Ovary (tissue), 10 donors: ENCODE measurements at places on chromosomes 1 and 21. TPM values are rescaled to one million over a fixed set of nuclear protein-coding genes. Genes with fewer than 3 reads are reported as not detected.

- no peaks in the 10 kb centered on the region for H3K27me3 ChIP-seq
- no peaks in the 10 kb centered on the region for H3K36me3 ChIP-seq
- DNase-seq: no peak
- no peaks in the 10 kb centered on the region for H3K4me1 ChIP-seq
These were observed at the start of gene RGS1 for GRCh38 chr1:192575499-192576189. RGS1 (plus strand) TSS chr1:192575773; CDS start chr1:192575793, 20 bp downstream.

DNA sequence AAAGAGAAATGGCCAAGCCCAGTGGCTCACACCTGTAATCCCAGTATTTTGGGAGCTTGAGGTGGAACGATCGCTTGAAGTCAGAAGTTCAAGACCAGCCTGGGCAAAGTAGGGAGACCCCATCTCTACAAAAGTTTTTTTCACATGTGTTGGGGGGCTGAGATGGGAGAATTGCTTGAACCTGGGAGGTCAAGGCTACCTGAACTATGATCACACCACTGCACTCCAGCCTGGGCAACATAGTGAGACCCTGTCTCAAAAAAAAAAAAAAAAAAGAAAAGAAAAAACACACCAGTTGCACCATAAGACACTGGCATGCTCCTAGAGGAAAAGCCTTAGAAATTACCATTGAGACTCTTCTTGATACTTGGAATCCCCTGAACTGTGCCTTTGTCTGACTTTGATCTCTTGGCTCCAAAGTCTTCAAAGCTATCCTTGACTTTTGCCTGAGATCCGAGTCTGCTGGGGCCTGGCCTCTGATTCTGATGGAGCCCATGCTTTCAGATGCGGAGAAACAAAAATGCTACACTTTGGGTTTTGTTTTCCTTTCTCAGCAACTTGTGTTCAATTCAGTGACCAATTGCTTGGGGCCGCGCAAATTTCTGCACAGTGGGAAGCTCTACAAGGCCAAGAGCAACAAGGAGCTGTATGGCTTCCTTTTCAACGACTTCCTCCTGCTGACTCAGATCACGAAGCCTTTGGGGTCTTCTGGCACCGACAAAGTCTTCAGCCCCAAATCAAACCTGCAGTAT lies 33.7 kb downstream of the ATP5PO start:
- DNase-seq: no peak
- no peak overlapping the region for H3K27ac ChIP-seq
- H3K27me3 ChIP-seq: no peaks in the 10 kb centered on the region
- H3K4me3 ChIP-seq: no peak overlapping the region
- H3K36me3 ChIP-seq: no peaks in the 10 kb centered on the region

GRCh38 chr1:201264554-201264953 lies 18.8 kb upstream of the PKP1 start:
- H3K27me3 ChIP-seq: no peaks in the 10 kb centered on the region
- H3K27ac ChIP-seq: no peak overlapping the region
- no peaks in the 10 kb centered on the region for H3K4me1 ChIP-seq
- no peaks in the 10 kb centered on the region for H3K36me3 ChIP-seq

OR2L3 gene
- not detected for total RNA-seq

GRCh38 chr1:55378582-55378981 lies 163.4 kb upstream of the USP24 start:
- H3K4me3 ChIP-seq: no peak overlapping the region
- no peaks in the 10 kb centered on the region for H3K36me3 ChIP-seq
- no peak for DNase-seq
- no peaks in the 10 kb centered on the region for H3K27me3 ChIP-seq
- no peak overlapping the region for H3K27ac ChIP-seq

DNA sequence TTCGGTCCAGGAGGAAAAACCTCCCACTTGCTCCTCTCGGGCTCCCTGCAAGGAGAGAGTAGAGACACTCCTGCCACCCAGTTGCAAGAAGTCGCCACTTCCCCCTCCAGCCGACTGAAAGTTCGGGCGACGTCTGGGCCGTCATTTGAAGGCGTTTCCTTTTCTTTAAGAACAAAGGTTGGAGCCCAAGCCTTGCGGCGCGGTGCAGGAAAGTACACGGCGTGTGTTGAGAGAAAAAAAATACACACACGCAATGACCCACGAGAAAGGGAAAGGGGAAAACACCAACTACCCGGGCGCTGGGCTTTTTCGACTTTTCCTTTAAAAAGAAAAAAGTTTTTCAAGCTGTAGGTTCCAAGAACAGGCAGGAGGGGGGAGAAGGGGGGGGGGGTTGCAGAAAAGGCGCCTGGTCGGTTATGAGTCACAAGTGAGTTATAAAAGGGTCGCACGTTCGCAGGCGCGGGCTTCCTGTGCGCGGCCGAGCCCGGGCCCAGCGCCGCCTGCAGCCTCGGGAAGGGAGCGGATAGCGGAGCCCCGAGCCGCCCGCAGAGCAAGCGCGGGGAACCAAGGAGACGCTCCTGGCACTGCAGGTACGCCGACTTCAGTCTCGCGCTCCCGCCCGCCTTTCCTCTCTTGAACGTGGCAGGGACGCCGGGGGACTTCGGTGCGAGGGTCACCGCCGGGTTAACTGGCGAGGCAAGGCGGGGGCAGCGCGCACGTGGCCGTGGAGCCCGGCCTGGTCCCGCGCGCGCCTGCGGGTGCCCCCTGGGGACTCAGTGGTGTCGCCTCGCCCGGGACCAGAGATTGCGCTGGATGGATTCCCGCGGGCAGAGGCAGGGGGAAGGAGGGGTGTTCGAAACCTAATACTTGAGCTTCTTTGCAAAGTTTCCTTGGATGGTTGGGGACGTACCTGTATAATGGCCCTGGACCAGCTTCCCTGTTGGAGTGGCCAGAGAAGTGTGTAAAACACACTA lies 45.3 kb downstream of the MRPL39 start:
- H3K27me3 ChIP-seq: no peaks in the 10 kb centered on the region

DNA sequence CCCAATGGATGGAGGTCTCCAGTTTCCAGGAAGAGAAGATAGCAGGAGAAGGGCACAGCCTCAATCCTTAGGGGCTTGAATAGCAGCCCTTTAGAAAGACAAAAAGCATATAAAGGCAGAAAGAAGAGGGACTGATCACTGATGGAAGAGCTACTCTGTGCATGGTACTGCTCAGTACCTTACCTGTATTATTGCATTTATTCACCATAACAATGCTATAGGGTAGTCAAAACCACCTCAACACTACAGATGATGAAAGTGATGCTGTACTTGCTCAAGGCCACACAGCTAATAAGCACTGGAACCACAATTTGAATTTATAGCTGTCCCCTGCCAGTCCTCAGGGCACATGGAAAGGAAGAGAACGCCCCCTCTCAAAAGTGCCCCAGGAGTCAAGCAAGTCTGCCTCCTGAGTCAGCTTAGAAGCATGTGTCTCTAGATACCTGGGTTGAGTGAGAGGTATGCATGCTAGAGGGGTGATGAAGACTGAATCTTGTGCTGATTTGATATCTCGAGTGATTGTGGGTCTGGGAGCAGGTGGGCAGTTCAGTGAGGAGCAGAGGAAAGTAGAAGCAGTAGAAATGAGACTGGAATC lies 13.6 kb downstream of the DDAH1 start:
- no peak for DNase-seq
- no peaks in the 10 kb centered on the region for H3K27me3 ChIP-seq
- no peaks in the 10 kb centered on the region for H3K4me1 ChIP-seq

GRCh38 chr1:113205980-113206766 lies 133.2 kb downstream of the LRIG2 start:
- no peaks in the 10 kb centered on the region for H3K27me3 ChIP-seq
- H3K27ac ChIP-seq: no peak overlapping the region
- no peaks in the 10 kb centered on the region for H3K36me3 ChIP-seq
- no peaks in the 10 kb centered on the region for H3K4me1 ChIP-seq
- no peak for DNase-seq

DNA sequence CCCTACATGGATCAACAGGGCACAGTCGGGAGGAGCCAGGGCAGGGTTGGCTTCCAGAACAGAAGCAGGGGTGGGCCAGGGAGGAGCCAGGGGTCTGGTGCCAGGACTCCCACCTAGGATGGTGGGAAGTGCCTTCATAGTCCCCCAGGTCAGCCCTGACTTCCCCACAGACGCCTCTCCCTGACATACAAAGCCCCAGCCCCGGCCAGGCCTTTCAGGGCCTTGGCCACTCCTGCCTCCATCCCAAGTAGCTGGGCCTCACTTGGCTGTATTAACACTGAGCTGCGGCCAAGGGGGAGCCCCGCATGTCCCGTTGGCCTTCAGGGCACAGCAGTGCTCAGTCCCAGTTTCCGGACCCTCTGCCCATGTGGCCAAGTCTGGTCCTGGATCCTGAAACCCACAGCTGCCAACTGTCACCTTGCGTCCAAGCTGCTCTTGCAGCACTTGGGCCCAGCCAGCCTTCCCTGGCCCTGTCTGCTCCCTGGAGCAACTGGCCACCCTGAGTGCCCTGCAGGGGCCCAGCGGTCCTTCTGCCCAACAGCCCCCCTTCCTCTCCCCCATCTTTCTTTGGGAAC lies 627.8 kb downstream of the MATN1 start:
- no peaks in the 10 kb centered on the region for H3K4me1 ChIP-seq
- DNase-seq: no peak
- no peaks in the 10 kb centered on the region for H3K27me3 ChIP-seq
- no peaks in the 10 kb centered on the region for H3K36me3 ChIP-seq
- no peak overlapping the region for H3K27ac ChIP-seq

DNA sequence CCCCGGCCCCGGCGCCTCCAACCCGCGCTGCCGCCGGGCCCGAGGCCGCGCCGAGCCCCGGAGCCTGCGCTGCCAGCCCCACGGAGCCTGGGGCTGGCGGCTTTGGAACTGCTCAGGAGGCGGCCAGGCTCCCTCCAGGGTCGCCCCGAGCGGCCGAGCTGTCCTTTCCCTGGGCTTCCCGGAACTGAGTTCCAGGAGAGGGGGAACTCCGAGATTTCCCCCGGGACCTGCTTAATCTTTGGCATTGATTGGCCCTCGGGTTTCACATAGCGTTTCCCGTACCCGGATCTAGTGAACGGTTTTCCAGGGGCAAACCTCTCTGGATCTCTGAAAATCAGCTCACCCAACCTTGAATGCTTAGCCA lies 504 bp downstream of the H6PD start:
- no peaks in the 10 kb centered on the region for H3K27me3 ChIP-seq
- no peak for DNase-seq
- no peaks in the 10 kb centered on the region for H3K36me3 ChIP-seq
- peak overlapping the region; percentile 96 for H3K27ac ChIP-seq
- peak overlapping the region; percentile 73 for H3K4me3 ChIP-seq

- H3K27me3 ChIP-seq: no peaks in the 10 kb centered on the region
- peaks cover 3% of the 10 kb centered on the region for H3K4me1 ChIP-seq
- H3K27ac ChIP-seq: peak overlapping the region; percentile 55
- no peak for DNase-seq
- H3K4me3 ChIP-seq: peak overlapping the region; percentile 78
These were observed 10.5 kb downstream of the ATP5IF1 start for GRCh38 chr1:28246427-28246832.

- H3K27ac ChIP-seq: no peak overlapping the region
- no peak for DNase-seq
- H3K4me1 ChIP-seq: no peaks in the 10 kb centered on the region
- H3K4me3 ChIP-seq: no peak overlapping the region
These were observed 661.8 kb downstream of the MATN1 start for GRCh38 chr1:30061292-30062220.

MAP3K7CL gene
- total RNA-seq: 3.8 TPM

GRCh38 chr1:178945763-178946266 lies 74.9 kb upstream of the ANGPTL1 start:
- no peak overlapping the region for H3K27ac ChIP-seq
- H3K36me3 ChIP-seq: no peaks in the 10 kb centered on the region
- H3K4me1 ChIP-seq: peaks cover 3% of the 10 kb centered on the region
- DNase-seq: peak; percentile 48

DNA sequence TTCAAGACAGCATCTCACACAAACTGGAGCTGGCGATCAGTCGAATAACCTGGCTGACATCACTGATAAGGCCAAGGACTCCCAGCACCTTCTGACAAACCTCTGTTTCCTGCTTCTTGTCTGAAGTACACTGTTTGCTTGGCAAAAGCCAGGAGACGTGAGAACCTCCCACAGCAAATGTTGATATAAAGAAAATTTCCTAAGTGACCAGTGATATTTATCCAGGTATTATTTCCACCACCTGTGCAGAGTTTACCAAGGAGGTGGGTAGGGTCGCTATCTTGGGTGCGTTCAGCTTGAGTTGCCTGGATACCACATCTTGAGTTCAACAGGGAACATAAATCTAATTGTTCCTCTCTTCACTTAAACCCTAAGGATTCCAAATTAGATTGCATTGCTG lies 72.9 kb downstream of the SETD4 start:
- H3K4me1 ChIP-seq: no peaks in the 10 kb centered on the region
- H3K27me3 ChIP-seq: no peaks in the 10 kb centered on the region
- DNase-seq: no peak
- H3K36me3 ChIP-seq: no peaks in the 10 kb centered on the region

- no peaks in the 10 kb centered on the region for H3K4me1 ChIP-seq
- no peak overlapping the region for H3K4me3 ChIP-seq
- no peak for DNase-seq
- no peak overlapping the region for H3K27ac ChIP-seq
These were observed 1.9 kb downstream of the CTSE start for GRCh38 chr1:206021626-206022365.

DNA sequence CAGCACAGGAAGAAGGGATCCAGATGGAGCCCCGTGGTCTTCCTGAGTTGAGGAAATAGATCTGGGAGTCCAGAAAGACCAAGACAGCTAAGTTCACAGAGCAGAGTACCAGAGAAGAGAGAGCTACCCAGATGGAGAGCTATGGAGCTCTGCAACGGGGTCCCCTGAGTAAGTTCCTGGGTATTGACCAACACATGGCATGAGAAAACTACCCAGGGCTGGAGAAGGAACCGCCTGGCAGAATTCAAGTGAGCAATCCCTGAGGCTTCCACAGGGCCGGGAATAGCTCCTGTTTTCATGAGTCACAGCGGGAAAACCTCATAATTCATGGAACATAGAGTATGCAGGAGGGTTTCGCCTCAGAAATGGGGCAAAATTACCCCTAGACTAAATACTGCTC lies 19.7 kb downstream of the STPG1 start:
- no peak overlapping the region for H3K4me3 ChIP-seq
- H3K27ac ChIP-seq: no peak overlapping the region
- no peak for DNase-seq

MYOM3 gene
- 0.08 TPM for total RNA-seq

DNA sequence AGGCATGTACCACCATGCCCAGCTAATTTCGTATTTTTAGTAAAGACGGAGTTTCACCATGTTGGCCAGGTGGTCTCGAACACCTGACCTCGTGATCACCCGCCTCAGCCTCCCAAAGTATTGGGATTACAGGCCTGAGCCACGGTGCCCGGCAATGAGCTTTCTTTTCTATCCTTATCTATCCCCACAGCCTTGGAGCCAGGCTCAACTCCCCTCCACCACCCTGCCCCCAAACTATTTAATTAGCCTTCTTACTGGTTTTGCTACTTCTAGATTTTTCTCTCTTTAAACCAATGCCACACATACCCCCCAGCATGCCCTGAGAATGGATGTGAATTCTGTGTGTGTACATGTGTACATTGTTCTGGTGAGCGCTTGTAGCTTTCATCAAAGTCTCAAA lies 5.7 kb upstream of the VANGL2 start:
- no peaks in the 10 kb centered on the region for H3K4me1 ChIP-seq
- no peak overlapping the region for H3K4me3 ChIP-seq
- no peak for DNase-seq
- H3K36me3 ChIP-seq: no peaks in the 10 kb centered on the region
- no peaks in the 10 kb centered on the region for H3K27me3 ChIP-seq
